ENCODE measurements at places on chromosomes 7 and 10.

DNA sequence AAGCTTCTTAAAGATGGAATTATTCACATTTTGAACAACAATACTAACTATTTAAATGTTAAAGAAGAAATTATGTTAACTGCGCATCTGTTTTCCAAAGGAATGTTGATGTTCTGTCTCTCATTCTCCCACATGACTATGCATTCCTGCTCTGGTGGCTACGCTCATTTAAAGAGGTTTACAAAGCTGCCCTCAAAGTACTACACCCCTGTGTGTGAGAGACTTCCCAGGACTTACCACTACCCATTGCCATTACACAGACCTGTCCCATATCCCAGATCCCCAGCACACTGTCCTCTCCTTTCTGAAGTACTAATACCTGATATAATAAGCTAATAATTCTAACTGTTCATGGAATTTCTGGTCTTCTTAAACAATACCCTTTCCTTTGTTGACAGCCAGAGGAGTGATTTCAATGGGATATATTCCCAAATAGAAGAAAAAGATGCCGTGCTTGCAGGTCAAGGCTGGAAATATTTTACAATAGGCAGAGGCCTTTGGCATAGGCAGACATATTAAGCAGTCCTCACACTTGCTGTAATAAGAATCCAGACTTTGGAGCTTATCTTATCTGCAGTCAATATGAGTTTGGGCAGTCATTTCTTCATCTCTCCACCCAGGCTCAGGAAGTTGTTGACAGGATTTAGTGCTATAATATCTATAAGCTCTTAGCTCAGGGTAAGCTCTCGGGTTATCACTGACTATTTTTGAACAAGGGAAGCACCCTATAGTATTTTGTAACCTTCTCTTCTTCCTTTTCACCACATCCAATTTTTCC lies 12.2 kb downstream of the LIPF start:
- DNase-seq, result no peak

DNA sequence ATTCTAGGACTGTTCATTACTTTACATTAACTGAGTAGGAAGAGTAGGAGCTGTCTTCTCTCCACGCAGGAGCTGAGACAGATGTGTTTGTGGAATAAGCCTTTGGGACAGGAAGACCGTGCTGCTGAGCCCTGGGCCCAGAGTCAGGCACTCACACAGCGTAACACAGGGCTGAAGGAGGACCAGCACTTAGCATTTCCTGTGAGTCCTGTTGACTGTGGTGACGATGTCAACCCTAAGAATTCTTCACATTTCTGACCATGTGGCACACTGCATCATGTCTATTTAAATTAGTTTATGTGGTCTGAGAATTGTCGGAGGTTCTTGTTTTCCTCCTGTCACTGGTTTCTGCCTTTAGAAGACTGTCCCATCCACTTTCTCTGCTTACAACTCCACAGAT lies 117.2 kb downstream of the PIP4K2A start:
- DNase-seq, result no peak

- no peak for DNase-seq
Observed at GRCh38 chr10:3111621-3112163, 44.3 kb downstream of the PFKP start.

DNA sequence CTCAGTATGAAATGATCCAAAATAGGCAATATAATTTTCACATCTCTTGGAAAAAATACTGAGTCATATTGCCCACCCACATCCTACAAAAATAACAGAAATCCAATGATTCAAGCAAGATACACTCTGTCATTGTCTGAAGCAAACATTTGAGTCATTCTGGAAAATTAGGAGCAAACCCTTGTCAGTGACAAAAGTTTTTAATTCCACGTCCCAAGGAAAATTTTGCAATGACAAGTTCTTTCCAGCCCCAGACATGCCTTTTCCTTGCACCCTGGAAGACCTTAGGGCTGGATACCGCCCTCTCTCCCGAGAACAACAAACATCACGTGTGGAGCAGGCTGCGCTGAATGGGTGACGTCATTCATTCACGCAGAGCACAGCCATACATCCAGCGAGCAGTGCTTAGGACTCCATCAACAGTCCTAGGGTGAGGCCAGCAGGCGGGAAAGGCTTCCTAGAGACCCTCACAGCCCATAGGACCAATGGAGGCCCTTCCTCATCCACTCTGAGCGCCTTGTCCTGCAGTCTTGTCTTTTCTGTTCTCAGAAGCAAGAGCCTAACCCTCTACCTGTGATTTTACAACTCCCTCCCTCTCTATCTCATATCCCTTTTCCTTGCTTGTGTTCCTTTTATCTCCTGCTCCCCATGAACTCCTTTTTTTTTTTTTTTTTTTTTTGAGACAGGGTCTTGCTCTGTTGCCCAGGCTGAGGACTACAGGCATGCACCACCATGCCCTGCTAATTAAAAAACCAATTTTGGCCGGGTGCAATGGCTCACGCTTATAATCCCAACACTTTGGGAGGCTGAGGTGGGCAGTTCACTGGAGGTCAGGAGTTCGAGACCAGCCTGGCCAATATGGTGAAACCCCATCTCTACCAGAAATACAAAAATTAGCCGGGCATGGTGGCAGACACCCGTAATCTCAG lies 23.5 kb upstream of the KDM7A start:
- DNase-seq, result no peak

GRCh38 chr10:43237631-43238446 lies 29.0 kb downstream of the RASGEF1A start:
- no peak for DNase-seq

DNA sequence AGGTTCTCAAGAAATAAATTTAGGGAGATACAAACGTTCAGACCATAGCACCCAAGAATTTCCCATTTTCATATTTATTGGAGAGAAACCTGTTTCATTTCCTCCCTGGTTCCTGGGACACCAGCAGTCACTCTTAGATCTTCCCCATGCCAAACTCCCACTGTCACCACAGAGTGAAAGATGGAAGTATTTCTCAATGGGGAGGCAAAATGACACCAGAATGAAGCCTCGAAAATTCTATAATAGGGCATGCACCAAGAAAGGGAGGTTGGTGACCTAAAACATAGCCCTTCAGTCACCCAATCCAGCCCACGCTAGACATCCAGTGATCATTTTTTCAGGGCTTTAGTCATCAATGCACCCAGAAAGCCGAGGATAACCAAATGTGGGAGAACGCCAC lies 148.1 kb upstream of the PLXDC2 start:
- DNase-seq, result no peak

DNA sequence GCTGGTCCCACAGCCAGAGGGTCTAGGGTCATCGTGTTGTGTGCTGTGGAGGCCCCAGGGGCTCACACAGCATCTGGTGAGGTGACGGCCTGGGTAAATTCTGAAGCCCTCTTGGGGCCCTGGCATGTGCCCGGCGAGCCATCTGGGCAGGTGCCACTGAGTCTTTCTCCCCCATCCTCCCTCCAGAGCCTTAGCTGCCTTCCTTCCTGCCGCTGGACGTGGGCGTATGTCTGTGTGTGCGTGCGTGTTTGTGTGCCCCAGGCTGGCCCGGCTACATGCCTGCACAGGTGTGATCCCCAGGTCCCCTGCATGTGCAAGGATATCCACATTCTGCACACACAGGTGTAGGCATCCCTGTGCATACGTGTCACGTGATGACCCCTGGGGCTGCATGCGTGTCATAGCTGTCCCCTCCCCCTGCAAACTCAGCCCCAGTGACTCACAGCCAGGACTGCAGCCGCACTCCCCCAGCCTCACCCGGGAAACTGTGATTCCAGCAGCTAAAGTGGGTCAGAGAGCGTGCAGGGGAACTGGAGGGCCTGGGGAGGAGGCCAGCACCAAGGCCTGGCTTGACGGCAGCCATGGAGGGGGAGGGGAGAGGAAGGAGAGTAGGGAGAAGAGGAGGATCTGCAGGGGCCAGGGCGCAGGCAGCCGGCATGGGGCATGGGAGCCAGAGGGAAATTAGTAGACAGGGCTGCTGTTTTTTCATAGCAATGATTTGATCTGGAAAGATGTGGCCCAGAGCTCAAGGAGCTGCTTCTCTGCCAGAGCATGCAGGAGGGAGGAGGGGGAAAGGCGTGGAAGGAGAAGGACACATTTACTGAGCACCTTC lies 46.4 kb downstream of the ELFN1 start:
- DNase-seq, result no peak

DNA sequence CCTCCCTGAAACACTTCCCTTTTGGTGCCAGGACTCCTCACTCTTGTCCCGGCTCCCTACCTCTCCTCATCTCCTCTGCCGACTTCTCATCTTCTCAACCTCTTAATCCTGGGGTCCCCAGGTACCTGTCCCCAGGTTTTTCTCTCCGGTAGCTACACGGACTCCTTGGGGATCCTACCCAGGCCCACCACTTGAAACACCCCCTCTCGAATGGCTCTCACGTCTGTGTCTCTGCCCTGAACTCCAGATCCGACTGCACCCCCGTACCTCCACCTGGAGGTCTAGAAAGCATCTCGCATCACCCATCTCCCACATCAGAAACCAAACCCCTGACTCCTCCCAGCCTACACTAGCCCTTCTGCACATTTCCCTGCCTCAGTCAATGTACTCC lies 4.8 kb downstream of the TBATA start:
- DNase-seq, result no peak

GRCh38 chr7:130943336-130943901 lies 209.4 kb upstream of the KLF14 start:
- DNase-seq, result no peak

- DNase-seq, result no peak
Observed at GRCh38 chr10:14618674-14619073, 156.0 kb downstream of the FAM107B start.

GRCh38 chr10:15067154-15067553 lies 21.4 kb downstream of the ACBD7 start:
- no peak for DNase-seq

GRCh38 chr10:113600569-113600968 lies 47.7 kb downstream of the HABP2 start:
- DNase-seq, result no peak

DNA sequence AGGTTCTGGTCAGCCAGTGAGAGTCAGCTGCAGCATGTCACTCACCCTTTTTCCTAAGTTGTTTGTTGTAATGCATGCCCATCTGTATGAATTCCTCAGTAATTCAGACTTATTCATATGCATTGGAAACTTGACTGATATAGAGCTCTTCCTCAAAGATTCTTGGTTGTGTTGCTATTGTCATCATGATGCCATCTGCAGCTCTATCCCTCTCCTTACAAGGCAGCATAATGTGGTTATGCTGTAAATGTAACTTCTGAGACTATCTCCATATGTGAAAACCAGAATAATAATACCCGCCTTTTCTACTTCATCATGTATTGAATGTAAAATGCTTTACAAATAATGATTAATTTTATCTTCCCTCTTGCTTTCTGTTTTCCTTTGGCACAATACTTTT lies 252.6 kb upstream of the MTPN start:
- no peak for DNase-seq

DNA sequence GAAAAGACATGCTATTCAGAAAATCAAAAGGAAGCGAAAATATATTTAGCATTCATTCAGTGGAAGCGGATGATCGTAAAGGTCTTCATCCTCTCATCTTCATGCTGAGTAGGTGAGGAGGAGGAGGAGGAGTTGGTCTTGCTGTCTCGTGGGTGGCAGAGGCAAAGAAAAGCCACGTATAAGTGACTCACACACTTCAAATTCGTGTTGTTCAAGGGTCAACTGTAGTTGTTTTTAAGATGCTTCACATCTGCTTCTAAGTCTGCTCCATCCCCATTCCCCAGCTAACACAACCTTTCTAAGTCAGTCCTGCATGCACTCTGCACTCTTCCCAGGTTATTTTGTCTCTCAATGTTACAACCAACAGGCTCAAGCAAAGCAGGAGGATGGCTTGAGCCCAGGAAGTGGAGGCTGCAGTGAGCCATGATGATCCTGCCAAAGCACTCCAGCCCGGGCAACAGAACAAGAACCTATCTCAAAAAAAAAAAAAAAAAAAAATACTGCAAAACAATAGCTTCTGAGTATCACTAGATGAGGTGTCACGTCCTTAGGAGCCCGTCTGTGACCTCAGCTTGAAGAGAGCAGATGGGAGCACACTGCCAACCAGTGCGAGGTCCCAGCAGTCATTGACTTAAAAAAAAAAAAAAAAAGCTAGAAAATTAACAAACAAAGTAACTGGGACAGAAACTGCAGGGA lies 70.5 kb downstream of the SFMBT2 start:
- no peak for DNase-seq

Data from activated CD4-positive, CD25-positive, alpha-beta regulatory T cell (primary cell).